Ureter (tissue), 1 donor: ENCODE measurements at places on chromosomes 5 and 9. TPM values are rescaled to one million over a fixed set of nuclear protein-coding genes. Genes with fewer than 3 reads are reported as not detected.

- peak; percentile 86 for DNase-seq
Measured at GRCh38 chr5:41869724-41870626, at the start of gene OXCT1. Gene OXCT1 (minus strand): TSS chr5:41870425. CDS start chr5:41870358, 67 bp downstream.

GRCh38 chr9:132381966-132382541 is 24.6 kb downstream of the TTF1 start:
- no peak for DNase-seq

- DNase-seq = no peak
Measured at GRCh38 chr5:15367489-15367888, 132.5 kb upstream of the FBXL7 start.

DNA sequence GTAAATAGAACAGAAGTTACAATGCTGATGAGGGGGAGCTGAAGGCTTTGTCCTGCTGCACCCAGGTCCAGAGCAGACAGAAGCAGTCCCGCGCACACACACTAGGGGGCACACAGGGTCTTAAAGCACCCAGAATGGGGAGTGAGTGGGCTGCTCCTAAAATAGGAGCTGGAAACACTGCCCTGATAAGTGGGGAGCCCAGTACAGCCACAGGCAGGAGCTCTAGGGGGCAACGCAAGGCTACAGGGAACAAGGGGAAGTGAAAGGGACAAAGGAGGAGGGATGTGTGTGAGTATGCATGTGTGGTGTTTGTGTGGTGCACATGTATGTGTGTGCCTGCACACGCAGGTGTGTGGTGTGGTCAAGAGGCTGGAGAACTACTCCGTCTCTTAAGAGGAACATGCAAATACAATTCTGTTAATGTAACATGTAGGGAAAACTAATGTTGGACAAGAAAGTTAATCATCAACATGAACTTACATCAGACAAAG is 191.5 kb downstream of the ROR2 start:
- DNase-seq = no peak

DNA sequence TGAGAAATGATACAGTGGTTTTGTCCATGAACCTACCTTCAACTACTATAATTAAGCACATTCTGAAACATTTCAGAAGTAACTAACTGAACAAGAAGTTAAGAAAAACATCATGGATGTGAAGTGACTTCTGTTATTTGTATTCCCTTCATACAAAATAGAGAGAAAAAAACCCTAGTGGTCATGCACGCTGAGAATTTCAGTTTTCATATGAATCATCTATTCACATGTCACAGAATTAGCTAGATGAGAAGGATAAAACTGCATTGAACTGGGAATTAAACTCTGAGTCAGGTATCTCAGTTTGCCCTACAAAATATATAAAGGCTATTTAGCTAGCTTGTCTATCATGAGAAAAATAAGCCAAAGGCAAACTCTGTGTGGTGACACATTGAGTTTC is 451.8 kb upstream of the FTMT start:
- no peak for DNase-seq

DNA sequence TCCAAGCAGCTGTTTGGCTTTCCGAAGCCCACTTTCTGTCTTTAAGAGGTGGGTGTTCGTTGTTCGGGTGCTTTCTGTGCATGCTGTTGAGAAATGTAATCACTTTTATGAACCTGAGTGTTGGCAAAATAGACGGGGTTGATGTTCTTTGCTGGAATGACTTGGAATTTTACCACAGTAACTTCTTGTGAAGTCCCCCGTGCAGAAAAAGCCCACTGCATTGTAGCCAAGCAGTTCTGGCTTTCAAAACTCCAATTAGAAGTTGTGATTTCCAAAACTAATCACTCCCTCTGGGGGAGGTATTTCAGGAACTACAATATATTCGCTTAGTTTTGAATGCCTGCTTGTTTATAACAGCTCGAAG is 111.1 kb downstream of the PAM start:
- DNase-seq = no peak

DNA sequence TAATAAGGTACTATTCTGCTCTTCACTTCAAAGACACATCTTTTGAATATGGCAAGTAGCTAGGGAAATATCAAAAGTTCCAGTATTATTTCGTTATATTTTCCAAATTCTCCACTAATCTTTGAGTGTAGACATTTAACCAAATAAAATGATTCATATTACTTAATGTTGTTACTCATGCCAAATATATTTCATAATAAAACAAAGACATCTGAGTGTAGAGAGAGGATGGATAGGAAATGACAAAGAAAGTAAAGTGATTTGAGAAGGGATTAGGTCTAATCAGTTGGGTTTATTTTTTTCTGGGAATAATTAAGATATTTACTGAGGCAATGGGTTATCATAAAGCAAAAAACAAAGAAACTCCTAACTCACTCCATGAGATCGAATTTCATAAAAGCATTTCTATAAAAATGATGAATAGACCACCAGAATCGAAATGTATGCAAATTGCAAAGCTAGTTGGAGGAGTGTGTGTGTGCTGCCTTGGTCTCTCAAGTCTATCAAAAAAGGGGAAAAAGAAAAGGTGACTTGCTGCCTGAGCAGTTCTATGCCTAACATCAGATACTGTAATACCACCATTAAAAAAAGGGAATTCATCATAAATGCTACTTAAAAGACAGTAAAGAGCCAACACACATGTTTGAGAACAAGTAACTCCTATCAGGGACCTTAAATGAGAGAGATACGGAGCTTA is 255.5 kb downstream of the PDE4D start:
- DNase-seq = no peak

- no peak for DNase-seq
Measured at GRCh38 chr5:505951-506525, 18.2 kb downstream of the SLC9A3 start.

DNA sequence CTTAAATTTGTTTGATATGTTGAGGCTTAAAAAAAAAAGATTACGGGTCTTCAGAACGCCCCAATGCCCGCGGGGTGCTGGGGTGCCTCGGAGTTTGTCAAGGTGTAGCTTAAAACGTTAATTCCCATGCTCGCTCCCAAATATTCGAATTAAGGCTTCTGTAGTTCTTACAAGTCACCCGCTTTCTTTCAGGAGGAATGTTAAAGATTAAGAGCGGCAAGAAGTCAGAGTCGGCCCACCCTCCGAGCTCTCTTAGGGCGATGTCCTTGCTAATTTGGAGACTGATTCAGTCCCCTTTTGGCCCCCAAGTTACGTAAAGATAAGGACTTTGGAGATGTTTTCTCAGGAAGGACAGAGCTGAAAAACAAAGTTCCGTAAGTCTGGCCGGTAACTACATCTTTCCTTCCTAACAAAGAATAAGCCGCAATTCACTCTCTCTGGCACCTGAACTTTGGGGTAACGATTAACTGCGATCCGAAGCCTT is 746 bp upstream of the NPM1 start:
- DNase-seq = no peak

DNA sequence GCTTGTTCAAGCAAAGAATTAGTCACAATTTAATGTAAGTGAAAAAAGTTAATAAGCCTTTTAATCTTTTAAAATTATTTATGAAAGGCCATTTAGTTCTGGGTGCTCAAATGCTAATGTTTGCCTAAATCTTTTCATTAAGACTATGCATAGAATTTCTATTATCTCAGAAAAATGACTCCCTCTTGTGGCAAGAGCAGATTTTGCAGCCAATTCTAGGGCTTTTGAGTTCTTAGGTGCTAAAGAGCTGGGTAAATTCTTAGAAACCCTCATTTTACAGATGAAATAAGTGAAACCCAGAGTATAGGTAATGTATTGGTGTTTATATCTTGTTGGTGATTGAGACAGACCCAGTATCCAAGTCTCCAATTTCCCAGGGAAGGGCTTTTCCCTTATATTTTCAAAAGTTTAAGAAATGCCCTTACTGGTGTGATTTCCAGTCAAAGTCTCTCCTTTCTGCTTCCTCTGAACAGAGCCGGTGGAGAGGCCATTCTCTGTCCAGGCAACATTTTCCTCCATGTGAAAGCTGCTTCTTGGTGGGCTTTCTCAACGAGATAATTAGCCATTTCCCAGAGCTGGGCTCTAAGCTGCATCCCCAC is 24.1 kb upstream of the PCSK5 start:
- DNase-seq = peak; percentile 56

DNA sequence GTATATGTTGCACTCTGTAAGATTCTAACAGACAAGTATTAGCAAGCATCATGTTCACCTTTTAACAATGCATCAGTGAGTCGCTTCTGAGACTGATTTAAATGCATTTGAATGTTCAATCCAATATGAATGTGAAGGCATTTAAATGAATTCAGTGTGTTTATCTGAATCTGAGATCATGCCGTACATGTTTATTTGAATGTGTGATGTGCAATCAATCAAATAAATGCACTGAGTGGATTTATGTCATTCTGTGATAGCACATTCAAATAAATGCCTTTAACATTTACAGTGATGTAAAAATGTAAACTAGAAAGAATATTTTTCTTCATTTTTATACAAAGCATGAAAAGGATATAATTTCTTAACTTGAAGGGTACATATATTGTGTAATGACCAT is 1063.5 kb upstream of the NUDT12 start:
- DNase-seq = no peak

DNA sequence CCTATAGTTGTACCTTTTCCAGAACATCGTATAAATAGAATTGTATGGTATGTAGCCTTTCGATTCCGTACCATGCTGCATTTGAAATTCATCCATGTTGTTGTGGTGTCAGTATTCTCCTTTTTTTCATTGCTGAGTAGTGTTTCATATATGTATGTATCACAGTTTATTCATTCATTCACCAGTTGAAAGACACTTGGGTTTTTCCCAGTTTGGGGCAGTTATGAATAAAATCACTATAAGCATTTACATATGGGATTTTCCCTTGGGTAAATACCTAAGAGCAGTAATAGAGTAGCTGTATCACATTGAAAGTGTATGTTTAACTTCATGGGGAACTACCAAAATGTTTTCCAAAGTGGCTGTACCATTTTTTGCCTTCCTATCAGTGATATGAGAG is 16.1 kb upstream of the FKTN start:
- DNase-seq = no peak

GRCh38 chr5:29229461-29229860 is 1964.0 kb upstream of the CDH6 start:
- DNase-seq = no peak

DNA sequence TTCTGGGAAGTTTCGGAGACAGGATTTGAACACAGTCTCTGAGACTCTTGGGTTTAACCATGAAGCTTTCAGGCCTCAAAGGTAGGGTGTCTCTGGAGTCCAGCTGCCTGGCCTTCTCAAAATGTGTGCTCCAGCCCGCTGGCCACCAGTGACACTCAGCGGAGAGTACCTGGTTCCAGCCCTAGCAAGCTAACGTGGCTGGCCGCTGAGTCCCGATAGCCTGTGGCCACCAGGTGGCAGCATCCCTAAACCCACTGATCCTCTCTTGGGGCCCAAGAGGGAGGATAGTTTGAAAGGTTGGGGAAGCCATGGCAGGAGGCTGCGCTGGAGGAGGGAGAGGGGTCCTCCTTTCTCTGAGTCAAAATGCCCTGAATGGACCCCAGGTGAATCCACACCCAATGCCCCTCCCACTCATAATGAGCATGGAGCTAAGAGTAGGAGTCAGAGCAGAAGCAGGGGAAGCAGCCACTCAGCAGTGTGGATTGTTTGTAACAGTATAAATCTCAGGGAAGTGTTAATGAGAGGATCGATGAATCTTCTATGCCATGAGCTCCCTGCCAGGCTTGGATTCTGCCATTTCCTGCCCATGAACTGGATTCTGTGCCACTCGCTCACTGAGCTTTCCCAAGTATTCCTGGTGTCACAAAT is 5.4 kb upstream of the TIFAB start:
- no peak for DNase-seq

DNA sequence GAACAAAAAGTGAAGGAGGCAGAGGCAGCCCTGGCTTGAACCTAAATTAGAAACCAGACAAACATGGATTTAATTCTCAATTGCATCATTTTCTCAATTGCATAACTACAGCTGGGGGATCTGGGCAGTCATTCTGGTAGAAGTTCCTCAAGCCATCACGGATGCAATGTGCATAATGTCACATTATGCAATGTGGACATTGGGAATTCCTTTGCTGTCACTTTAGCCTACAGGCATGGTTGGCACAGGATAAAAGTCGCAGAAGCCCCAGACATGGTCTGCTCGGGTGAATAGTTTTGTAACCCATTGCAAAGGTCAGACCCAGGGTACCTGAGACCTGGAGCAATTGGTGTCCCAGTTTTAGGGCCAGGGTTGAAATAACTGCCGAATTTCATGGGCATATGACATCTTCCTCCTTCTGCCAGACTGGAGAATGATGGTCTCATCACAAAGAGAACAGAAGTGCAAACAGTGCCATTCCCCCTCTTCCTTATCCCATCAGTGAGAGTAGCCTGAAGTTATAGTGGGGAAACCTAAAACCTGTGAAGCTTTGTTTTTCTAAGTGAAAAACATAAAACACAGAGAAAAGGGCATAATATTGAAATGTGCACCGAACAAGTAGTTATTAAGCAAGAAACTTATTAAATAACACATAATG is 290.8 kb downstream of the MSX2 start:
- DNase-seq = no peak

DNA sequence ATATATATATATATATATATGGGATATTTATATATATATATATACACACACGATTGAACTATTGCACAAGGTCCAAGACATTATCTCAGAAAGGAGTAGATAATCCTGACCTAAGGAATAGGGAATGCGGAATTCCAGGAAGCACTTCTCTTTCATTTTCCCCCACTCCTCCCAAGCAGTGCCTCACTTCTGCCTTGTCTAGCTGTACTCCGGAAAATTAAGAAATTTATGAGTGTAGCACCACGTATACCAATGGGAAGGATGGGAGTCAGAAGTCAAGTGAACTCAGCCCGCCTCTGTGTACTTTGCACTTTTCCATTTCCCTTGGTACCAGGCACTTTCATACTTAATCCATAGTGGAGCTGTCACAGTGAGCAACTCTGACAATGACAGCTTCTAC is 10.9 kb downstream of the SLC36A1 start:
- no peak for DNase-seq

- DNase-seq = no peak
Measured at GRCh38 chr5:175494264-175495183, 16.2 kb downstream of the SFXN1 start.

DNA sequence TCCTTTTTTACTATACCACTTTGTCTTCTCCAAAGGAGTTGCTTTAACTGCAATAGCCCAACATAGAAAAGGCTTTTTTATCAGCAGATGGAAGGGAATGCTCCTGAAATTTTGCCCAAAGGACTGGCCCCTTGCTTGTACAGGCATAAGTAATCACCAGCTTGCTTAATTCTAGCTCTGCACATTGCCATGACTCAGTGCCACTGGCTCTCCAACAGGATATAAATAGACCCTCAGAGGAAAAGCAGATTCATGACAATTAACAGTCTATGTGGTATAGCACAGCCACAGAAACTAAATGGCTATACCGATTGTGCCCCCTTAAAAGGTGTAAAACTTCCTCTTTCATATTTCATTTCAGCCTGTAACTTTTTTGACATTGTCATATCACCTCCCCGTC is 227.0 kb downstream of the ZNF608 start:
- DNase-seq = no peak

GRCh38 chr9:93174976-93175375 is 9.0 kb upstream of the WNK2 start:
- DNase-seq = no peak

GRCh38 chr9:110874963-110875674 is 163.2 kb downstream of the LPAR1 start:
- DNase-seq = peak; percentile 42

ZNF367 gene
- total RNA-seq = 1.8 TPM

CD72 gene
- 2.0 TPM for total RNA-seq

ROR2 gene
- total RNA-seq = 16.7 TPM

ASPN gene
- 7.5 TPM for total RNA-seq

LCN1 gene
- total RNA-seq = not detected

MFAP3 gene
- 39.6 TPM for total RNA-seq
